ENCODE measurements at places on chromosomes 12 and 14. TPM values are rescaled to one million over a fixed set of nuclear protein-coding genes. Genes with fewer than 3 reads are reported as not detected.

ZDHHC22 gene
- total RNA-seq: not detected

ASPG gene
- not detected for total RNA-seq

LMNTD1 gene
- total RNA-seq: 0.63 TPM

ADAMTS20 gene
- total RNA-seq: not detected

SLC17A8 gene
- not detected for total RNA-seq

MGAT2 gene
- 59.7 TPM for total RNA-seq

VASH1 gene
- 7.7 TPM for total RNA-seq

KCNA1 gene
- total RNA-seq: not detected

SCAF11 gene
- total RNA-seq: 48.3 TPM

RIMBP2 gene
- total RNA-seq: not detected

PTPRQ gene
- total RNA-seq: 0.86 TPM

CLEC4C gene
- total RNA-seq: not detected

GLT8D2 gene
- total RNA-seq: 41.9 TPM

WIF1 gene
- total RNA-seq: not detected

MYL2 gene
- not detected for total RNA-seq

TMEM121 gene
- total RNA-seq: 8.9 TPM

PPFIBP1 gene
- total RNA-seq: 179 TPM

PLCZ1 gene
- not detected for total RNA-seq

SERPINA12 gene
- total RNA-seq: not detected

ISM2 gene
- 3.2 TPM for total RNA-seq

CRIP1 gene
- total RNA-seq: 5.1 TPM

FKBP4 gene
- 70.7 TPM for total RNA-seq
